ENCODE measurements at places on chromosomes 12 and 14.

DNA sequence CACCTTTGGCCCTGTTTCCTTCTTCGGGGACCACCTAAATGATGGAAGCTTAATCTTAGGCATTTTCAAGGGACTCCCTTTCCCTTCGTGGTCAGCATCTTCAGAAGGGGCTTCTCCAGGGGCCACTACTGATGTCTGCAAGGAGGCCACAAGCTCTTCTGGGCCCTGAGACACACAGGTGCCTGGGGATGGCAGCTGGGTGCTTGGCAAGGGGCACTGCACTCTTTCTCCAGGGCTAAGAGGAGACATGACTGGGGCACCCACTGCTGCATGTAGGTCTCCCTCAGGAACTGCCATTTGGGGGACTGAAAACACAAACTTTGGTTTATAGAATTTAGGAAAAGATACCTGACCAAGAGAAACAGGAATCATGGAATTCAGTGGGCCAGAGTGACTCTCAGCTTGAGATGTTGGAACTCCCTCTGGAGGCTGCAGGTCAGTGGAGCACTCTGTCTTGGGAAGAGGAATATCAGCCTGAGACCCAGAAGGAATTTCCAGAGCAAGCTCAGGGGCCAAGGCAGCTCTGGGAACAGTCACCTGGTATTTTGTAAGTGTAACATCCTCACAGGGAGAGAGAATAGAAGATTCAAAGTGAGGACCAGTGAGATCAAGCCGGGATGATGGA, 16.0 kb downstream of the PLD4 start:
- no peak for DNase-seq

DNA sequence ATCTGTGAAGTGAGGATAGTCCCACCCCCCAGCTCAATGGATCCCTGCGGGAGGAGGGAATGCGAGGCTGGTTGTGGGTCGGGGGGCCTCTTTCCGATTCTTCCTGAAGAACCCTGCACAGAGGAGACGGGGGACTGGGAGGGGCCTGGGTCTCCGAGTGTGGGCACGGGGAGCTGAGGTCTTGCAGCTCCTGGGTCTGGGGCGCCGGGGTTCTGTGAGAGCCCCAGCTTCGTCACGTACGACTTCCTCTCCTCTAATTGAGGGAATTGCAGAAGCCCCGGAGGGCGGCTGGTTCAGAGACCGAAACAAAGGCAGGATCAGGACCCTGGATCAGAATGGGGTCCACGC, 66.6 kb downstream of the DIO3 start:
- DNase-seq: no peak

- no peak for DNase-seq
Measured at GRCh38 chr12:83634726-83635267, 948.1 kb downstream of the TMTC2 start.

DNA sequence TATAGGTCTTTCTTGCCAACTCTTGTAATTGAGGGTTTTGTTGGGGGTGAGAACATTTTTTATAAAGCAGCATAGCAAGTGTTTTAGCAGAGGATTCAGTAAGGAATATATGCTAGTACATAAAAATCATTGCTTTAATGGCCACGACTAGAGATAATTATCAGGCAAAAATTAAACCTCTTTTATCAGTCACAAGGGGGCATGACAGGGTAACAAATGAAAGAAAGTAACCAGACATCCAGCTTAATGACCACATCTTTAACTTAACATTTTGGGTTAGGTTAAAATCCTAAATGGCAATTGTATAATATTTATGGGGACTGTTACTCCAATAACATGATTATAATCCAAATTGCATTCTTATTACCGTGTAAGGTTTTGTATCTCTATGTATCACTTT, 119.6 kb downstream of the LRRIQ1 start:
- DNase-seq: peak; percentile 2

DNA sequence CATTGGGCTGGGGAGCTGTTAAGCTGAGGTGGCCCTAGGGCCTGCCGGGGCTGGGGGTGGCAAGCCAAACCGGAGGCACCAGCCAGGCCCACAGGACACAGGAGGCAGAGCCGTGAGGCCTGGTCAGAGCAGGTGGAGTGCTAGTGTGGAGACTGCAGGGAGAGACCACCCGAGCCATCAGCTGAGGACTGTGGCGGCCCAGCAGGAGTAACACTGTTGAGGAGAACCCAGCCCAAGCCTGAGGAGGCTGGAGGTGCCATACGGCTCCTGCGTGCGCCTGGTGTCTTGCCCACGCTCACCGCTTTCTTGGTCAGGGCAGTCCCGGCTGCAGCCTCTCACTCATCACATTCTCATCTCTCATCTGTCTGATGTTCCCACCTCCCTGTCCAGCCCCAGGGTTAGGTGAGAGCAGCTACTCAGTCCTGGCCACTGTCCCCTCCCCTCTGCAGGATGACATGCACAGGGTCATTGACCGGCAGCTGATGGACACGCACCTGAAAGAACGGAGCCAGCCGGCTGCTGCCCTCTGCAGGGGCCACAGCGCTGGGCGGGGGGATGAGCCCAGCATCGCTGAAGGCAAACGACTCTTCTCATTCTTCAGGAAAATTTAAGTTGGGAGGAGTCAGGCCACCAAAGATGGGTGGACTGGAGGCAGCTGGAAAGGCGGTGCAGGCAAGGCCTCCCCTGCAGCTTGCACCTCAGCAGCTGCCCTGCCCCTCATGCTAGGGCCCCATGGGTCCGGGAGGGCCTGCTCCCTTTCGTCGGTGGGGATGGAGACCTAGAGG, 23.8 kb downstream of the RAB35 start:
- DNase-seq: no peak

Data from neuronal stem cell (in vitro differentiated cells).